ENCODE measurements at places on chromosomes 4 and X.
A peak's percentile ranks its signal among the peaks of the same experiment; 100 is the strongest.

- DNase-seq: no peak
These were observed 23.2 kb upstream of the ZCCHC13 start for GRCh38 chrX:74280759-74281158.

DNA sequence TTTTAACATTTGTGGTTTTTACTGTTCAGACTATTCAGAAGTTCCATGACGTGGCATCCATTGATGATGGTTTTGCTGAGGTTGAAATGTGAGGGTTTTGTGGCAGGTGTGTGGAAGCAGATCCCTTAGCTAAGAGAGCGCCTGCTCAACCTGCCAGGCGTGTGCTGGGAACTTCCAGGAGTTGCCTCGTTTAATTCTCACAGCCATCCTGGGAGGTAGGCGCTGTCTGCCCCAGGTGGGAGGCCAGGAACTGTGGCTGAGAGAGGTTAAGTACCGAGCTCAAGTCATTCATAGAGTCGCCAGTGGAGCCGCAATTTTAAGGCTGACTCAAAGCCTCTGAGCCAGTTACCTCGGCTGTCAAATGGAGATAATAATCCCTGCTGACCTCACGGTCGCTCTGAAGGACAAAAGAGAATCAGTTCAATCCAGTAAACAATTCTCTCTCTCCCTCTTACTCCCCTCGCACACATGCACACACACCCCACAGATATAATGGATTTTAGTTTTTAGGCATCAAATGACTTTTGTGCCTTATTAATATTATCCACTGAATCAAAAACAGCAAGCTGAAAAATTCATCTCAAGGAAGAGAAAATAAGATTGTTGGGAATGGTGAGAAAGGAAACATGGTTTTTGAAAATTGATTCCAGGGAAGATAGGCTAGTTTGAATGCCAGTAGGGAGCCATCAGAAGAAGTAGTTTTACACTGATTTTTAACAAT is 171.3 kb downstream of the PTTG2 start:
- DNase-seq: peak; percentile 88

- no peak for DNase-seq
These were observed 540.0 kb downstream of the GRID2 start for GRCh38 chr4:92843784-92844183.

DNA sequence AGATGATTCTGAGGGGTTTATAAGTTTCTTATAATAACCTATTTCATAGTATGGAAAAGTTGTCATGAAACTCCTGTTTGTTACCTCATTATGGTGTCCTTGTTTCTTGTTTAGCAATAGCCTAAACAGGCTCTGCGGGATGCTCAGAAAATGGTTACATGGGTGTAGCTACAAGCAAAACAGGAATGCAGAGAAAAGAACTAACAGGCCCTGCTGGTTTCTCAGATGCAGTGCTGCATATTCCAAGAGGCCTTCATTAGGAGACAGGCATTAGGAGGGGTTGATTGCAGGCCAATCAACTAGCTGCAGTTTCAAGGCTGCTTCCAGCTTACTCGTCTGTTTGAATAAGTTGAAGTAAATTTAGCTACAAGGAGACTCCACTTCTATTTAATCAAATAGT is 37.6 kb upstream of the HPGD start:
- DNase-seq: no peak

- no peak for DNase-seq
These were observed 2702.5 kb downstream of the PCDH7 start for GRCh38 chr4:33422656-33423055.

- DNase-seq: no peak
These were observed 37.1 kb downstream of the AREG start for GRCh38 chr4:74481891-74482609.

DNA sequence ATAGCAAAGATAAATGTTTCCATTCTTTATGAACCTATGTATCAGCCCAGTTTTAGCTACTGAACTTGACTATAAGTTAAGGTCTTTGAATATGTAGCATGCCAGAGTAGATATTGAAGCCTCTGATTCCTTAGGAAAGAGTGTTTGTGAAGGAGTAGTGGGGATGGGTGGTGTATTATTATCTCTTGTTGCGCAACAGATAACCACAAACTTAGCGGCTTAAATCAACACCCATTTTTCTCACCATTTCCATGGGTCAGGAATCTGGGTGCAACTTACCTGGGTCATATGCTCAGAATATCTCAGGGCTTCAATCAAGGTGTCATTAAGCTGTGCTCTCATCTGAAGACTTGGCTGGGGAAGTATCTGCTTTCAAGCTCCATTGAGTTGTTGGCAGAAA is 251.4 kb upstream of the PUDP start:
- DNase-seq: no peak

GRCh38 chrX:100880368-100880767 is 6.2 kb upstream of the NOX1 start:
- DNase-seq: no peak

DNA sequence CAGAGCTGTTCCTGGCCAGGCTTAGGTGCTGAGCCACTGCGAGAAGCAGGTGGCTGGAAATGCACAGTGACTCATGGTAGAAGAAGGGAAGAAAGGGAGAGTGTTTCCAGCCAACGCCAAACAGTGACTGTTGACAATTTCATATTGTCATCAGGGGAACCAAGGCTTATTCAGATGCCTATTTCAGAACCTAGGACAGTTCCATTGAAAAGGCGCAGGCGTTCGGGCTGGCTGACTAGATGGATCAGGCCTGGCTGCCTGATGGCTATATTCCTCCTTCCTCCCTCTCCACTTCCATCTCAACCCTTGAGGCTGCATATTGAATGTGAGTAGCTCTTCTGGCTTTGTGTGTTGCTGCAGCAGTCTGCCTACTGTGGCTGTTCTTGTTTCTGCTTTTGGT is 73.0 kb upstream of the FRMPD4 start:
- no peak for DNase-seq

DNA sequence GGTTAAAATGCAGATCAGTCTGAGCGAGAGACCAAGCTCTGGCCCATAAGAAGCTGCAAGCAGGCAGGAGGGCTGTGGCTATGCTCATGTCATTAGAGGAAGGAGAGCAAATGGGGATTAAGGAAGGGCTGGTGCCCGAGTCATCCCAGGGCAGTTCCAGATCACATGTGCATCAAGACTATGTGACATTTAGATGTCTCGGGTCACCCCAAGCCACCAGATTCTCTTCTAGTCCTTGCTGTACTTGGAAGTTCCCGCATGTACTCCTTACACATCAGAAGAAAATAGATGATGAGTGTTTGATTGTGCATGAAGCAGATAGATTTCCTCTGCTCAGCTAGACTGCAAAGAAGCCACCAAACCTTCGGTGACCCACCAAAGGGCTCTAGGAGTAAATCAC is 42.1 kb upstream of the KLHL34 start:
- DNase-seq: no peak

DNA sequence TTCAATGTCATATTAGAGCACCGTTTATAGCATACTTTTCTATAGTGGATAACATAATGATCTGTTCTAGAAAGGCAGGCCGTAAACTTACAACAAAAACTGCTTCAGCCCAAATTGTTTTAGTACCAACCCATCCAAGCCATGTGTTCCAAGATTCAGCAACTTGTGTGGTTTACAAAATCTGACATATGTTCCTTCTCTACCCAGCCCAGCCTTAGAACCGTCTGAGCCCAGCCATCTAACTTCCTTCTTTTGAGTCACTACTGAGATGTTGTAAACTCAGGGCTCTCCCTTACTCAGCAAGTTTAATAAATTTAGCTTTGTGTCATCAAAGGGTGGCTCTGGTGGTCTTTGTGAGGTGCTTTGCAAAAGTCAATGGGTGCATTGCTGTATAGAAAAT is 32.4 kb upstream of the REPS2 start:
- no peak for DNase-seq

GRCh38 chrX:68942104-68942503 is 113.3 kb downstream of the EFNB1 start:
- DNase-seq: peak; percentile 13

DNA sequence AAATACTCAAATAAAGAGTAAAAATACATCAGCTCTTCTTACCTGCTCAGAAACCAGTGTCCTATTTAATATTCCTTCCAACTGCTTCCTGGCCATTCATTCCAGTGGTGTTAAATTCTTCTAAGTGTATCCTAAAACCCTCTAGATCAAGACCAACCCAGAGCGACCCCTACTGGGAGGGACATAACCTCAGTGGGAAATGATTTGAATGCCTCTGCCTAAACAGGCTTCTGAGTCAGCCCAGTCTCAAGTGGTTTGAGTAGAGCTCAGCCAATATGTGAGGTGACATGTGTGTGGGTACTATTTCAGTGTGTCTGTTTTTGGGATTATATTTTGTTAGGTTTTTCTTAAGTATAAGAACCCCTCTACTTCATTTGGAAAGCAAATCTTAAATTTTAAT is 133.6 kb upstream of the ARHGEF9 start:
- no peak for DNase-seq

DNA sequence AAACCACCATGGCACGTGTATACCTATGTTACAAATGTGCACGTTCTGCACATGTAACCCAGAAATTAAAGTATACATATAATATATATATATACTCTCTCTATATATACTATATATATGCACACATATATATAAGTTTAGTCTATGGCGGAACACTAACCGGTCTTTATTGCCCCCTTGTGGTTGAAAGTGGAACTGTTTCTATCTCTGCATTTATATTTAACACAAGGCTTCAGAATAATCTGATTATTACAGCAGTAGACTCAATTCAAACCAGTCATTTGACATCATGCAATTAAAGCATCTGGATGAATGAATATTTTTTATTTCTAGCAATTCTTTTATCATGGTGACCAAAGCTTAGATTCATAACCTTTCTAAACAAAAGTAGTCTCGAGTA is 14.6 kb downstream of the RAB9B start:
- DNase-seq: no peak

- DNase-seq: no peak
These were observed 1.2 kb upstream of the XK start for GRCh38 chrX:37684426-37684825.

DNA sequence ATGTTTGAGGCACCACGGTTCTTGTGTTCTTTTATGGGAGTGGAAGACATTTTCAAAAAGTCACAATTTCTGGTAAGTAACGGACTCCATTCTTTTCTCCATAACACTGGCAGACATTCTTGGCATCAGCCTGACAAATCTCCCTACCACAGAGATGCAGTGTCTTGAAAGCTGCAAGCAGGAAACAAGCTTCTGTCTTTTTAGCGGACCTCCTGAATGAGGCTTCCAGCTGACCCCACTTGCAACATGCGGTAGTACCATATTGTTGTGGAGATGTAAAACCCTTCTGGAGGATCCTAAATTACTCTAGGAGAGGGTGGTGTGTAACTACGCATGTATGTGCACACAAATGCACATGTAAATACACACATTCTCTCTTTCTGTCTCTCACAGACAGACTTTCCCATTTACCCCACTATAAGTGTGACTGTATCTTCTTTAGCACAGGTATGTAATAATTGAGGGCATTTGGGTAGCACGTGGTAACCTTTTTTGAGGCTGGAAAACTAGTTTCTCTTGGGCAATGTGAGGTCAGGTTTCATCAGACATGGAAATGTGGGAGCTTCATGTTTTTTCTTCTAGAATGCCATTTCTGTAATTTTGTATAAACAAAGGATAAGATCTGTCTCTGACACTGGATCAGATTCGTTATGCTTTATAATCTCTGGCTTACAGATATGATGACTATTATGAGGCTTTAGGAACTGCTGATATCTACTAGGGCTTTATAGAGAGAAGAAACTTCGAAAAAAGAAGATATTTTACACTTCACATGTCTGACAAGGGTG is 130.1 kb downstream of the MGST2 start:
- DNase-seq: no peak

DNA sequence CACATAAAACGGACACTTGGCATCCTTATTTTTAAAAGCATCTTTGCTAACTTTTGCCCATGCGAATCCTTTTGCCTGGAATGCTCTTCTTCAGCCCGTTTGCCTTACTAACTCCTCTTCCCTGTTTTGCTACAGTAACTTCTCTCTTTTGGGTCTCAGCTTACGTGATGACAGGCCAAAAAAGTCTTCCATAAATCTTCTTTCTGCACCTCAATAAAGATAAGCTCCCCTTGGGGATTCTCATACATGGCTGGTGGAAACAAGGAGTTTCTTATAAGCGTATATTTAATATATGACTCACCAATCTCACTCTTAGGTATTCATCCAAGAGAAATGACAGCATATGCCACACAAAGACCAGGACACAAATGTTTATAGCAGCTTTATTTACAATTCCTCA is 192.7 kb downstream of the RCHY1 start:
- DNase-seq: no peak

DNA sequence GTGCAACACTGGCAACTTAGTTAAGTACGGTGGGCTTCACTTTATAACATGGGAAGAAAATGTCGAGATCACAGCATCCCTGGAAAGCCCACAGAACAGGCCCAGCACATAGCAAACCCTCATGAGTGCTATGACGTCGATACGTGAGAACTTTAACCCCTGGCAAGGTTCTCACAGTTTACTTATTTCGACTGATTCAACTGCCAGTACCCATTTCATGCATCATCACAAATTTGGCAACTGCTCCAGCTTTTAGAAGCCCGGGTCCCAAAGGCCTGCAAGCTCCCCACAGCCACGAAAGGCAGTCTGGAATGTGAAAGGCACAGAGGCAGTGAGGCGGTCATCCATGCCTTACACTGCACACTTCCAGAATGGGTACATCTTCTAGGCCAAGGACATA is 41.2 kb downstream of the RELL1 start:
- no peak for DNase-seq

GRCh38 chr4:148116264-148116663 is 325.9 kb downstream of the NR3C2 start:
- no peak for DNase-seq

GRCh38 chr4:159162576-159162975 is 59.7 kb downstream of the RAPGEF2 start:
- DNase-seq: no peak

GRCh38 chr4:30269850-30270249 is 450.3 kb upstream of the PCDH7 start:
- DNase-seq: no peak

- DNase-seq: no peak
These were observed 1746.4 kb upstream of the PCDH7 start for GRCh38 chr4:28973587-28974350.

GRCh38 chr4:44422912-44423311 is 25.7 kb downstream of the KCTD8 start:
- no peak for DNase-seq

DNA sequence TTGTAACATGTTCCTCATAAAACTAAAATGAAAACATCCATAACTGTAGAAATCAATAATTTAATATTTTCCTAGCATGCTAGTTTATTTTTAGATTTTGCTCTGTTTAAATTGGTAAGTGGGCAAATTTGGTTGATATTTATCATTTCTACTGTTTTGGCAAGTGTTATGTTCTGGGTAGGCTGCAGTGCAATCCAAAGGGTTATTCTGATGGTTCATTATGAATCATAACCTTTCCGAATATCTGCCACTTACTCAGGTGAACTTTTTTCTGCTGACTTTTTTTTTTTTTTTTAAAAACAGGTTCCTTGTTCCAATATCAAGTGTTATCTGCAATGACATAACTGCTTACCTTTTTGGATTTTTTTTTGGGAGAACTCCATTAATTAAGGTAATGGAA is 52.0 kb downstream of the CDS1 start:
- no peak for DNase-seq

- no peak for DNase-seq
These were observed 121.6 kb upstream of the DCLK2 start for GRCh38 chr4:149956678-149957077.

- no peak for DNase-seq
These were observed 685 bp downstream of the COMMD8 start for GRCh38 chr4:47462799-47463234.

- no peak for DNase-seq
These were observed 24.0 kb downstream of the HOPX start for GRCh38 chr4:56657128-56657527.

Measured in activated CD8-positive, alpha-beta memory T cell treated with anti-CD3 and anti-CD28 coated beads for 24 hours (primary cell).